Femur (tissue), 1 donor: ENCODE measurements at places on chromosomes 1 and 21.

DNA sequence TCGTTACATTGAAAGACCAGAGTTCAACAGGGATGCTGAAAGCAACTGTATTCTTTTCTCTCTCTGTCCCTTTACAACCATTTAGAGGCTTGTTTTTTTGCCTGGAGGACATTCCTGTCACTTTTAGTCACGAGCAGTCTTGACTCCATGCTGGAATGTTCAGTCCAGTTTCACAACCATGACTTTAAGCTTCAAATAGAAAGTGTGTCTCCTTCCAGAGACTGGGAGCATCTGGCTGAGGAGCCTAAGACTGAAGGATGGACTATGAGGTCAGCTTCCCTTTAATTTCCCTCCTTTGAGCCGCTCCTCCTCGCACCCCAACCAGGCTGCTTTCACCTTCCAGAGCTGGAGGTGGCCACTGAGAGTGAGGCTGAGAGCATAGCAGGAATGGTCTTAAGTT lies 10.5 kb upstream of the RYR2 start:
- DNase-seq, result no peak

DNA sequence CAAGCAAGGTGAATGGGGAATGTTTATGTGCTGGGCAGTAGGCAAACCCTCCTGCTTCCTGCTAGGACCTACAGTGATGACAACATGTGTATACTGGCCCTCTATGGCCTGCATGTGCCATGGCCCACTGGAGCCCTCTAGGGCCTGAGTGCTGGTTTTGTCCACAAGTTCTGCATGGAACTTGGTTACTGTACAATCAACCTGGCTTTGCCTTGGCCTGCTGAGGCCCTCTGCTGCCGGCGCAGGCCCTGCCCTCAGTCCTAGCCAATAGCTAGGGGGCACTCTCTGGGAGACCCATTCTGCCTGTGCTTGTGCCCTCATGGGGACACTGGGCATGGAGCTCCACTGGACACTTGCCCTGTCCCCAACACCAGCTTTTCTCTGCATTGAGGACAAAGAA lies 138.6 kb upstream of the NGF start:
- DNase-seq, result no peak

DNA sequence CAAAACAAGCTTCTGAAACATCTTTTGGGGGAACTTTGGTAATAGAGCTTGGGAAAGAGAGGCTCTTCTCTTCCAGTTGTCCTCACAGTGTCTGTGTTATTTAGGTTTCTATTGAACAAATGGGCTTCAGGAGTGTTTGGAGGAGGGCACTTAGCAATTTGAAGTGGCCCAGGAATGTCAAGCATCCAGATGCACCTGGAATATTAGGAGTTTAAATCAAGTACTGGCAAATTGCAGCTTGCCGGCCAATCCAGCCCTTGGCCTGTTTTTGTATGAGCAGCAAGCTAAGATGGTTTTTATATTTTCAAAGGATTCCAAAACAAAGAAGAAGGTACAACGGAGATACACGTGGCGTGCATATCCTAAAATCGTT lies 94.7 kb downstream of the CCDC185 start:
- no peak for DNase-seq

GRCh38 chr1:117339866-117340700 lies 27.2 kb upstream of the MAN1A2 start:
- no peak for DNase-seq

- no peak for DNase-seq
Observed at GRCh38 chr1:19811206-19811851, 3.8 kb downstream of the RNF186 start.
